ENCODE measurements at places on chromosomes 12 and 14.
A peak's percentile ranks its signal among the peaks of the same experiment; 100 is the strongest.

- DNase-seq = no peak
Measured at GRCh38 chr12:117845271-117845904, 123.4 kb downstream of the KSR2 start.

- DNase-seq = no peak
Measured at GRCh38 chr12:124558313-124558712, 9.1 kb downstream of the NCOR2 start.

GRCh38 chr14:64614166-64614565 lies 64.4 kb downstream of the PPP1R36 start:
- DNase-seq = no peak

DNA sequence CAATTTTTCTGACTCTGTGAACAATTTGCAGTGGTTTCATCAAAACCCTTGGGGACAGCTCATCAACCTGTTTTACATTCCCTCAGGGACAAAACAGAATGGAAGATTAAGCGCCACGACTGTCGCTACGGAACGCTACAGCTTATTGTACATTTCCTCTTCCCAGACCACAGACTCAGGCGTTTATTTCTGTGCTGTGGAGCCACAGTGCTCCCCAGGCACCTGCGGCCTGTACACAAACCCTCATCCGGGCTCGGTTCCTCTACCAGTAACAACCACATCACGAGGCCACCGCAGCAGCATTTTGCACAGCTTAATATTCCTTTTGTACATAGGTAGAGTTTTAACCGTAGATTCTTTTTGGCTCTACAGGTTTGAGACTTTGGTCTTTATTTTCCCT lies 397.4 kb upstream of the OR4E1 start:
- DNase-seq = no peak

- DNase-seq = no peak
Measured at GRCh38 chr12:46260913-46261476, 7.8 kb downstream of the SLC38A1 start.

DNA sequence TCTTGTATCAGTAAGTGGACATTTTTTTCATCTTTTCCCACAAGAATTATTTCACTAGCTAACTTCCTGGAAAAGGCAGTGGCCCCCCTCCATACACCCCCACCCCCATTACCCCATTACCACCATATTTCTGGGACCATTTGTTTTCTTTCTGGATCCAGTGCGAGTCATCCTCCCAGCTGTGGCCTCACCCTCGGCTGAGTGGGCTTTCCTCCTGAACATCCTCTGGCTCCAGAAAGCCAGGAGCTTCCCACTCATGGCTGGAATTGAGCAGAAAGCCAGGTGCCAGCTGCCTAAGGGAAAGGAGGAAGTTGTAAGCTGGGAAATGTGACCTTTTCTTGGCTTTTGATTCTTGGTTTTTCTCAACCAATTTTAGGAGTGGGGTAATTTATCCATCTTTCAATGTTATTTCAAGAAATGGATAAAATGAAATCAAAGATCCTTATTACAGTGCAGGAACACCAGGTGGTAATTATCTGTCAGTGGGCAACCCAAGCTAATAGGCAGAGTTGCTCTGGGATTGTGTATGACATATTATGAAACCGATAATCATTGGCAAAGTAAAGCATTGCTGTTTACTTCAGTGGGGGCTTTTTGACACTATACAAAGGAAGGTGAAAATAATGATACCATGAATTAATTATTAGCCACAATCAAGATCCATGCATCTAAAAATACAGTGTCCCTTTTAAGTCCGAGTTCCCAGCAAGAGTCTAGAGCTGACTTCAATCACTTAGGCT lies 124.6 kb downstream of the KICS2 start:
- no peak for DNase-seq

DNA sequence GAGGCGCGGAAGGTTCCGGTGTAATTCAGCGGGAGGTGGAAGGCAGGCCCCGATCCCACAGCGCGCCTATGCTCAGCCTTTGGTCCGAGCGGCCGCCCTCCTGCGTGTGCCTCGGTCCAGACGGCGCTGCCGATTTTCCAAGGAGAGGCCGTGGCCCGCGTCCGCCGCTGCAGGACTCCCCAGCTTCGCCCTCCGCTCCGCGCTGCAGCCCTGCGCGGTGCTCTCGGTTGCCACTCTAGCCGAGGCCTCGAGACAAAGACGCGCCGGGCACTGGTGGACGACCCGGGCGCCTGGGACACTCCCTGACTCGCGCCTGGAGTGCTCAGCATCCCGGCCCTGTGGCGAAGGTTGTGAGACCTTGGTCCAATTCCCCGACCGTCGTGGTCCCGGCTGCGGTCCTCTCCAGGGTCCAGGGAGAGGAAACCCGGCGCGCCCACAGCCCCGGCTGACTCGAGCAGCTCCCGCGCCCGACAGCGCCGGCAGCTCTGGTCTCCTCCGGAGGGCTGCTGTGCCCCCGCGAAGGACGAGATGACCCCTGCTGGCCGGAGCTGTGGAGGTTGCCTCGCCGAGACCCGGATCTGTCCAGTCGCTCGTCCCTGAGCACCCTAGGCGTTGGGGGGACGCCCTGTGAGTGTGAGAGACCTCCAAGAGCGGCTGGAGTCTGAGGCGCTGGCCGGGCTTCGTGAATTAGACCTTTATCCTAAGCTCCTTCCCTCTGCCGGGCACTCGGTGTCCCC lies 6.5 kb downstream of the HOXC12 start:
- DNase-seq = no peak

GRCh38 chr14:73744874-73745529 lies 30.8 kb upstream of the PNMA1 start:
- DNase-seq = no peak

- peak; percentile 27 for DNase-seq
Measured at GRCh38 chr12:3135522-3136461, 58.6 kb downstream of the TSPAN9 start.

DNA sequence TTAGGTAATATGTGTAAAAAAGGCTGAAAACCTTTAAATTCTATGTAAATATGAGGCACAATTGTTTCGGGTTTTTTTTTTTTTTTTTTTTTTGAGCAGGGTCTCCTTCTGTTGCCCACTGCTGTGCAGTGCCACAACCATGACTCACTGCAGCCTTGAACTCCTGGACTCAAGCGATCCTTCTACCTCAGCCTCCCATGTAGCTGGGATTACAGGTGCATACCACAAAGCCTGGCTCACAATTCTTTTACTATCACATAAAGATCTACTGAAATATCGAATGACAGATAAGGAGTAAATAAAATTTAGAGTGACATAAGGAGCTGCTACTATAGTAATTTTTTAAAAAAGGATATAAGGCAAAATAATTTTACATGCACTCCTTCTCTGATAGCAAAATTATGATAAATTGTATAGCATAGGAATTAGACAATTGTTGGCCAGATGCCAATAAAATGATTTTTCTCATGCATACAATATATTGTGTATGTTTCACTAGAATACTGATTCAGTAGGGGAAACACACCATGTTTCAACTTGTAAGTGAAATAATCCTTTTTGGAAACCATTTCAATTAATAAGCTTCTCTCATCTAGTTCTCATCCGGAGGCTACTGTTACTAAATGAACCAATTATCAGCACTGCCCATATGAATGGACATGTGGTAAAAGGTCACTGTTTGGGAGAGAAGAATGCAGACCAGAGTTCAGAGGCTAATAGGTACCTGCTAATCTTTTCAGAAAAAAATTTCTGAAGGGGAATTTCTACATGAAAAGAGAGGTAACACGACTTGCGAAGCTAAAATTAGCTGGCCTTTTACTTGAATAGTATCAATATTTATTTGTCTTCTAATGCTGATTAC lies 108.4 kb downstream of the PPP1R12A start:
- DNase-seq = no peak

- no peak for DNase-seq
Measured at GRCh38 chr12:63882844-63883243, 38.3 kb downstream of the SRGAP1 start.

- DNase-seq = no peak
Measured at GRCh38 chr14:92143309-92143708, 21.5 kb downstream of the CPSF2 start.

GRCh38 chr14:90695997-90696660 lies 120.1 kb downstream of the TTC7B start:
- no peak for DNase-seq

DNA sequence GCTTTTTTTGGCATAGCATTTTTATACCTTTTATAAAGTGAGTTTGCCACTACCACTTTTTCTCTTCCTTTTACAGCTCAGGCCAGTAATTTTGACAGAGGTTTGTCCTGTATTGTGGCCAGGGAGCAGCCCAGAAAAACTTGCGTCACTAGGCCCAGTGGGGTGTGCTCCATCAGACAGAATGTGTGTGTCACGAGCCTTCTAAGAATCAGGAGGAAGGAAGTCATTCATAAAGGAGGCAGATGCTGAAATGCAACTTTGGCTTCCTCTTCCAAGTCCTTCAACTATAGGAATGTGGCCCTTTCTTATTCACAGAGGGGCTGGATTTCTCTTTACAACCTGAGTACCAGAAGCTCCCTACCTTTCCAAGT lies 10.1 kb upstream of the RAB35 start:
- peak; percentile 90 for DNase-seq

DNA sequence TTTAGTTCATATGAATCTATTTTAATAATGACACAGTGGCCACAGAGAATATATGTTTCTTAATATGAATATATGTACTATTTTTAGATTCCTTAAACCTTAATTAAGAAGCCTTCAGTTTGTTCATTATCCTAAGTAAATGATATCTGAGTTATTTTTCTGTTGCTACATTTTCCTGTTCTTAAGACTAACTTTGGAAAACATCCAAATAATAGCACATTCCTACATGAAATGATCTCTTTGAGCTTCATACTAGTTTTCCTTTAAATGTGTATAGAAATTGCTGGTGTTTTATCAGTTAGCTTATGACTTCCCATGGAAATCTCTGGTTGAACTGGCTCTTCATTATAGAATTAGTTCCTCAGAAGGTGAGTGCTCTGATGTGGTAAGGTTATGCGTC lies 72.1 kb downstream of the POLR3B start:
- no peak for DNase-seq

- DNase-seq = no peak
Measured at GRCh38 chr14:89891055-89891454, 63.5 kb downstream of the EFCAB11 start.

GRCh38 chr14:36067428-36068187 lies 108.9 kb downstream of the PTCSC3 start:
- DNase-seq = no peak

- peak; percentile 84 for DNase-seq
Measured at GRCh38 chr12:108838194-108839017, 19.0 kb downstream of the SSH1 start.

DNA sequence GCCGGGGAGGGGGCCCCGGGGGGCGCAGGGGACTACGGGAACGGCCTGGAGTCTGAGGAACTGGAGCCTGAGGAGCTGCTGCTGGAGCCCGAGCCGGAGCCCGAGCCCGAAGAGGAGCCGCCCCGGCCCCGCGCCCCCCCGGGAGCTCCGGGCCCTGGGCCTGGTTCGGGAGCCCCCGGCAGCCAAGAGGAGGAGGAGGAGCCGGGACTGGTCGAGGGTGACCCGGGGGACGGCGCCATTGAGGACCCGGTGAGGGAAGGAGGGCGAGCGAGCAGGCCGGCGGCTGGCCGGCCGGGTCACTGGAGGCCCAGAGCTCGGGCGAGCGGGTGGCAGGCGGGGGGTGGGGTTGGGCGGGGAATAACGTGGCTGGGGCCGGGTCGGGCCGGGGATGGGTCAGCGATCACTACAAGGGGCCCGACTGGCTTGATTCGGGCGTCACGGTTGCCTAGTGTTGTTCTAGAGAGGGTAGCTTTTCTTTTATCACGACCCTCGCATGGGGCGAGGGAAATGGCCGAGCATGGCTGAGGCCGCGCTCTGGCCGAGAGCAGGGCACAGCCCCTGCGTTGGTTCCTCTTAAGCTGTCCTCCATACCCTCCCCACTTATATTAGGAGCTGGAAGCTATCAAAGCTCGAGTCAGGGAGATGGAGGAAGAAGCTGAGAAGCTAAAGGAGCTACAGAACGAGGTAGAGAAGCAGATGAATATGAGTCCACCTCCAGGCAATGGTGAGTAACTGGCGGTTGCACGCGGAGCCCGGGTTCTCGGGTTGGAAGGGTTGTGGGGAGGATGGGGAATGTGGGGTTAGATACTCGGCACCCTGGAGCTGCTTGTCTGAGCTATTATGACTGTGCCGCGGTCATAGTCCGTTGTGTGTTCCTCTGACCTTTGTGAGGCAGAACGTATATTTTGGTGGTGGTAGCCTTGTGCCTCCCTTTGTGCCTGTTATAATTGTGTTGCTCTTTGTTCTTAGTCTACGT lies 603 bp downstream of the PABPN1 start:
- peak; percentile 20 for DNase-seq

DNA sequence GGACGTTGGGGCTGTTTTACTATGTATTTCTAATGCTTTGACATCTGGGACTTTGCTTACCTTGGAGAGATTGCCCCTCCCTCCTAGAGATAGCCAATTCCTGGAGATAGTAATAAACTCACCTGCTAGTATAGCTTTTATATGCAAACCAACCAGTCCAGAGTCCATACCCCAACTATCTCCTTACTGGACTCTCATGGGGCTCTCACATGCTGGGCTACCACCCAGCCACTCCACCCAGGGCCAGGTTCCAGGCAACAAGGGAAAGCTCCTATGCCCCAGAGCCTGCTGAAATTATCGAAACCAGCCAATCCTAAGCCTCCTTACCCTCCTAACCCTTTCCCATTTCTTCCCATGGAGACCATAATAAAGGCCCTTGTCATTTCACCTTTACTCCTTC lies 25.5 kb upstream of the MGP start:
- no peak for DNase-seq

DNA sequence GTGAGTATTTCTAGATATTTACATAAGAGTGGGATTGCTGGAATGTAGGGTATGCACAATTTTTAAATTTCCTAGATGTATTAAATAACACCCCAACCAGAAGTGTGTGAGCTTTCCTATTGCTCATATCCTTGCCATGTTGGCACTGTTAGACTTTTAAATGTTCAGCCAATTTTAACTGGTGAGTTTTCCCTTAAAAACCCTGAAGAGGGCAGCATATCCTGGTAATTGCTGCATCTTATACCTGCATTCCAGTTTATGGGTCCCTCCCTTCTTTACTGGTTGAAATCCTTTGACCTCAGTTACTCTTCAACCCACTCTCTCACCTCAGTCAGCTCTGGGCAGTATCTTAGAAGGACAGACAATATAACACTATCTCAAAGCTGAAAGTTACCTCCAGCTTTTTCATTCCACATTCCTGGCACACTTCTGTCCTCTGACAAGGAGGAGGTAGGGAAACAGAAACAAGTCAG lies 270.6 kb downstream of the PAWR start:
- DNase-seq = no peak

GRCh38 chr12:27309293-27309994 lies 23.2 kb upstream of the BMAL2 start:
- no peak for DNase-seq

GRCh38 chr12:88519802-88520435 lies 60.4 kb downstream of the KITLG start:
- DNase-seq = no peak

DNA sequence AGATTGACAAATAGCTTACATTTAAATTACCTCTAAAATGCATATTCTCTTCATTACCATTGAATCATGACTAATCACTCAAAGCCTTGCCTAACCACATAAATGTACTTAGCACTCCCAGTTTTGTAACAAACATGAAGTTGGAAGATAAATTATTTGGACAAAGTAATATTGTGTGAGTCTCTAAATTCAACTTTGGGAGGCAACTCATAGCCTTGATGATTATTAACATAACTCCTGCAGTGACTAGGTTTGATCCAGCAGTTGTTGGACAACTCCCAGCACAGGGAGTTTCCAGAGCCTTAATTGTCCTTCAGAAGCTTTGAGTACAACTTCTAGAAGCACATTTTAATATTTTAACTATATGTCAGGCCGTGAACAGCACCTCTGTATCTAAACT lies 153.4 kb upstream of the PDZRN4 start:
- no peak for DNase-seq
